ENCODE measurements at places on chromosomes 4 and X.

GRCh38 chrX:31136144-31136611 lies 64.3 kb upstream of the FTHL17 start:
- no peak for DNase-seq

GRCh38 chr4:140095694-140096482 lies 58.1 kb downstream of the MAML3 start:
- no peak for DNase-seq

DNA sequence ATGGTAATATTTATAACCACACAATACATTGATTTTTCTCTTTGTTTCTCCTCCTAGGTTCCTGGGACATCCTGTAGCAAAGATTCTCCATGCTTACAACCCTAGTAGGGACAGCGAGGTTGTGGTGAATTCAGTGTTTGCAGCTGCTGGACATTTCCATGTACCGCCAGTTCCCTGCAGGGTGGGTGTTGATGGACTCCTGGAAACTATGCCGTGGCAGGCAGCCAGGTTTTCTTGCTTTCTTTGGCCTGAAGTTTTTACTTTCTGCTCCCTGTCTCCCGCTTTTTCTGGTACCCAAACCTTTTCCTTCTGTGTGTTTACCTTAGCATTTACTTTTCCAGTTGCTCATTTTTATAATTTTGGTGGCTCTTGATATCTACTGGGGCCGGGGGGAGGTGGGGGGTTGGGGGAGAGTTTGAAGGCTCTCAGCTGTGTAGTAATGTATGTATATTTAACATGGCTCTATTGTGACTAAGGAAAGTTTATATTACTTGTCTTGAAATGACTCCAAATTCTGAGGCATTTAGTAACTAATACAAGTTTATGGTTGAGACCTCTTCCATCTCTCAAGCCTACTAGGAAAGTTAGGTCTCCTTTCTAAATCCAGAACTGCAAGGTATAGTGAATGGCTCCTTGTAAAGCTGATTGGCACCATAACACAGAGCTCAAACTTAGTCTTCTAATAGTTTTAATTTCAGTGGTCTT lies 89.7 kb downstream of the TMEM131L start:
- DNase-seq: no peak

DNA sequence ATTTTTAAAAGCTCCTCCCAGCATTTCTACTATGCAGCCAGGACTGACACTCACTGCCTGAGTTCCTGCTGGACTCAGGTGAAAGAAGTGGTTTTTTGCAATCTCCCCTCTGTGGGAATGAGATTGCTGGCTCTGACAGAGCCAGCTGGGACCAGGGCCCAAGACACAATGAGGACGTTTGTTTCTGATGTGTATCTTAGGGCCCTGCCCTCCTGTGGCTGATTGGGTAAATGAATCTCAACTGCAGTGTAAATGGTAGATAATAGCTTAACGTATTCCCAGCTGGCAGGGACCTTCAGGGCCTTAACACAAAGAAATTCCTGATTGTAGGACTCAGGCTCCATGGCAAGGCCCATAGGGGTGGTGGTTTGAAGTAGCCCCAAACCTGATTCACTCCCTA lies 85.8 kb upstream of the PRPS1 start:
- no peak for DNase-seq

DNA sequence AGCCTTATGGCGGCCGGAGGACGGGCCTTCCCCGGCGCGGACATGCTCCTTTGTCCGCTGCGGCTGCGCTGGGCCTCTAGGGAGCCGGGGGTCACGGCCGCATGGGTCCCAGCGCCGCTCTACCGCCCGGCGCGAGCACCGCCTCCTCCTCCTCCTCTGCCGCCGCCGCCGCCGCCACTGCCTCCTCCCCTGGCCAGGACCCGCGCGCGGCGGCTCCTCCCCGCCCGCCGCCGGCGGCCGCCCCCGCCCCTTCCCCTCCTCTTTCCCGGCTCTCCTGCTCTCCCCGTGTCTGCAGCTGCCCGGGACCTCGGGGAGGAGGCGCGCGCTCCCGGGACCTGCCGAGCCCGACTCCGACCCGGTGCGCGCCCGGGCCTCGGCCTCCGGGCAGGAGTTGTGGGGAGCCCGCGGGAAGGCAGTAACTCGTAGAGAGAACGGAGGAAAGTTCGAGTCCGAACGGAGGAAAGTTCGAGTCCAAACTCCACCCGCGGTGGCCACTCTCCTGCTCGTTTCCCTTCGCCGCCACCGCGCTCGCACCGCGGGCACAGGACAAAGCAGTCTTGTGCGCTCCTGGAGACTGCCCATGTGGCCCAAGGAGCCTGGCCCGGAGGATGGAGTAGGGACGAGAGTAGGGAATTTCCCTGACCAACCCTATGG lies at the start of gene ADGRA3:
TSS of gene ADGRA3 (minus strand) at position 179 of the 654 bp plus-strand sequence. CDS start 282 bp downstream, outside the sequence.
- no peak for DNase-seq

- DNase-seq: no peak
Measured at GRCh38 chr4:19540859-19541540, 710.7 kb upstream of the SLIT2 start.

GRCh38 chr4:8417071-8417614 lies 23.4 kb downstream of the ACOX3 start:
- DNase-seq: no peak

DNA sequence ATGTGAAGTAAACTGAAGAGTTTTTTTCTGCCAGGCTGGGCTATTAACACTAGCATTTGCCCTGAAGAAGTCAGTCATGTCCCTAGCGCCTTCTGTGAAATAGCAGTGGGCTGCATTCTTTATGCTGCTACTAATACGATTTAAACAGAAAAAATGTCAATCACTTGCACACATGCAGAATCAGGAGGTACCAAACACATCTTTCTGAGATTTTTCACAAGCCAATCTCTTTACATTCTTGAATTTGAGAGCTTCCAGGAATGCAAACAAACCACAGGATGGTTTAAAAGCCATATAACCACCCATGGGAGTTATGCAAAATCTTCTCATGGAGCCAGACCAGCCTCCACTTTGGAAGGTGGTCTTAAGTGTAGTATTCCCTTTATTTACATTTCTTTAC lies 220.1 kb downstream of the IQCM start:
- peak; percentile 8 for DNase-seq

DNA sequence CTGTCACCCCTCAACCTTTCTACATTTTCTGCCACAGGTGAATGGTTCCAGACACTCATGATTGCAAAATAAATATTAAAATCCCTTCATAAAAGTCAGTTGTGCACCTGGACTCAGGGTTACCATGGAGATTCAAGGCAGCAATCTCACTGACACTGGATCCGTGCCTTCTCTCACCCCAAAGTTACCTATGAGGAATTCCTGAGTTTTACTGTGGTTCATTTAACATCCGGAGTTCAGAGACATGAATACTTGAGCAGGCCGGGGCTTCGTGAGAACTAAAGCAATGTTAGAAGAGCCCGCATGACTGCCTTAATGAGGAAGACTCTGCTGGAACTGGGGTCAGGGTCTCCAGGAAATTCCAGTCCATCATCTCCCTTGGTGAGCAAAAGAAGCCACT lies 12.5 kb upstream of the CLNK start:
- DNase-seq: no peak

- no peak for DNase-seq
Measured at GRCh38 chr4:14539246-14539645, 463.0 kb upstream of the CPEB2 start.

DNA sequence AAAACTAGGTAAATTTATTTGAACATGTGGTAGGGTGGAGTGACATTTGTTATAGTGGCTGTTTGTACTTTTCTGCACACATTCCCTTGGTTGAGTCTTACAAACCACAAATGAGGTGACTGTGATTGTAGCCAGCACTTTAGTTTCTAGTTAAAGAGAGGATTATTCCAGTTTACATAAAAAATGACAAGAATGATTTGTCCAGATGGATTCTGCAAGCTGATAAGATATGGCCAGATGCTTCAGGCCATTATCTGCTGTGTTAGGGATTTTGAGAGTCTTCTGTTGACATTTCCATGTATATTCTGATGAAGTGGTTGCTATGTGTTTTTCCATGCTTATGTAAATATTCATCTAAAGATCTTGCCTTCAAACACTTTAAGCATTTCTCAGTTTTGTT lies 31.0 kb upstream of the PDE5A start:
- DNase-seq: no peak

GRCh38 chrX:68284281-68284904 lies 148.9 kb downstream of the OPHN1 start:
- no peak for DNase-seq

GRCh38 chr4:87524456-87524855 lies 4.7 kb downstream of the SPARCL1 start:
- DNase-seq: no peak

- no peak for DNase-seq
Measured at GRCh38 chr4:159706704-159707103, 603.8 kb downstream of the RAPGEF2 start.

DNA sequence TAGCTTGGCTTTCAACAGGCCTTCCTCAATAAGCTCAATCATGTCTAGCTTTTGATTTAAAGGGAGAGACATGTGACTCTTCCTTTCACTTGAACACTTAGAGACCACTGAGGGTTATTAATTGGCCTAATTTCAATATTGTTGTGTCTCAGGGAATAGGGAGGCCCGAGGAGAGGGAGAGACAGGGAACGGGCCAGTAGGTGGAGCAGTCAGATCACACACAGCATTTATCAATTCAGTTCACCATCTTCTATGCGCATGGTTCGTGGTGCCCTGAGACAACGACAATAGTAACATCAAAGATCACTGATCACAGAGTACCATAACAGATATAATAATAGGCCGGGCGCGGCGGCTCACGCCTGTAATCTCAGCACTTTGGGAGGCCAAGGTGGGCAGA lies 17.8 kb downstream of the ZNF81 start:
- no peak for DNase-seq

- DNase-seq: no peak
Measured at GRCh38 chrX:131789664-131790063, 233.4 kb upstream of the STK26 start.

DNA sequence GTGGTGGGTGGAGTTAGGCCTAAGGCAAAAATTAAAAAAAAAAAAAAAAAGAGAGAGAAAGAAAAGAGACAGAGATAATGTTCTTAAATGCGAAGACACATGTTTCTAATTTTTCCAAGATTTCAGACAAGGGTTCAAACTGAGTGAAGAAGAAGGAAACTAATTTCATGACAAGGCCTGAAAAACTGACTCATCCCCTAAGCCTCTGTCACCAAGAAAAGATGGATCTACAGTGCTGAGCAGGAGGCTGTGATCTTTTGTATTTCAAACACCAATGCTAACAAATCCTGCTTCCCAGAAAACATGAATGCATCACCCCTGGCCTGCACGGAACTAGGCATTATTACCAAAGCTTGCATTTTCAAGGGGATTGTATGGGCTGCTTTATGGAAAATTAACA lies 75.3 kb downstream of the PPARGC1A start:
- DNase-seq: no peak

DNA sequence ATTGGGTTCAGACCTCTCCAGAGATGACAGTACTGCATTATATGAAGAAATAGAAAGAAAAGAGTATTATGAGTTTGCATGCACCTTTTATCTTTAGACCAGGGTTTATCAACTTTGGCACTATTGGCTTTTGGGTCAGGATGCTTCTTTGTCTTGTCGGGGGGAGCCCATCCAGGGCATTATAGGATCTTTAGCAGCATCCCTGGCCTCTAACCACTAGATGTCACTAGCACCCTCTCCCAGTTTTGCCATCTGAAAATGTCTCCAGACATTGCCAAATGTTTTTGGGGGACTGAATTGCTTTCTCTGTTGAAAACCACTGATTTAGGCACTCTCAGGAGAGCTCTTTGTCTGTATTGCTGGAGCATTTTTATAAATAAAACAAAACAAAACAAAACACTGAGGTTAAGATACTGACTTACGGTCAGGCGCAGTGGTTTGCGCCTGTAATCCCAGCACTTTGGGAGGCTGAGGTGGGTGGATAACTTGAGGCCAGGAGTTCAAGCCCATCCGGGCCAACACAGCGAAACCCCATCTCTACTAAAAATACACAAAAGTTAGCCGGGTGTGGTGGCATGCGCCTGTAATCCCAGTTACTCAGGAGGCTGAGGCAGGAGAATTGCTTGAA lies 23.6 kb downstream of the CA5B start:
- DNase-seq: no peak

DNA sequence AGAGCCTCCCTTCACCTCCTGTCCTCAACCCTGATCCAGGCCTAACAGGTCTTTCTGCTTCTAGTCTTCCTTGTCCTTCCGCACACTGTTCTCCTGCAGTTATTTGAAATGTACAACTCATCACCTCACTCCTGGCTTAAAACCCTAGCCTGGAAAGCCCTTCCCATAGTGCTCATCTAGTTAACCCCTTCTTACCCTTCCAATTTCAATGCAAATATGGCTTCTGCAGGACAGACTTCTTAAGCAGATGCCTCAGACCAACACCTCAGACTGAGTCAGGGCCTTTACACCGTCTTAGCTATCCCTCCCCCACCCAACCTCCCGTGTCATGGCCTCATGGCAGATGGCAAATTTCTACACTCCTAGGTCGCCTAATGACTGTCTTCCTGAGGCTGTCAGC lies 130.4 kb downstream of the BCOR start:
- no peak for DNase-seq

GRCh38 chr4:135718019-135718418 lies 1516.4 kb upstream of the PABPC4L start:
- no peak for DNase-seq

DNA sequence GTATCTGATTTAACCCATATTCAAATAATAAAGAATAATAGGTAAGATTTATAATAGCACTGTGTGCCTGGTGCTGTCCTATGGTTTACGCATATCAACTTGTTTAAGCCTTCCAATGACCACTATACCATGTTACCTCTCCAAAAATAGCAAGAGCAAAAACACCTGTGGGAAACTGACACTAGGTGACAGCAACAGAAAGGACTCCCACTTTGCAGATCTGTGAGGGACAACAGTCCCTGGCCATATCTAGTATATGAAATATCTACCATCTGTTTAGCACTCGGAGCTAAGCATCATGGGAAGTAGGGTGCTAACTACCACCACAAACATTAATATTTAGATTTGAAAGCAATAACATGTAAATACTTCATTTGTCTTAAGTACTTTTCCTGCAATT lies 55.7 kb upstream of the TXK start:
- DNase-seq: no peak

DNA sequence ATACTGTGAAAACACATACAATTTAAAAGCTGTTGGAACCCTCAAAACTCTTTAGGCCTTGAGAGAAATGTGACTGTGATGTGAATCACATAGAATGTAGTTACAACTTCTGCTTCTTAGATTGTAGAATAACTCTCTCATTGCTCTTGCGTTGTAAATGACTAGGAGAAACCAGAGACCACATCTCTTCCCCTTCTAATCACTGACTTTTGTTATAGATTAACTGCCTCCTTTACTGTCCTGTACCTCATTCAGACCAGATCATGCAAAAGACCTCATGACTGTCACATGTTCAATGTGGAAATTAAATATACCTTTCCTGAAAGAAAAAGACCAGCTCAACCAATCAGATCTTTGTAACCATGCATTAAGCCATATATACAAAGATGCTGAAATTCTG lies 43.2 kb upstream of the NEIL3 start:
- no peak for DNase-seq

- no peak for DNase-seq
Measured at GRCh38 chrX:107684956-107685385, 56.7 kb downstream of the PRPS1 start.

GRCh38 chr4:14100349-14100748 lies 472.8 kb upstream of the BOD1L1 start:
- no peak for DNase-seq

GRCh38 chr4:138677748-138678147 lies 337.8 kb upstream of the NOCT start:
- no peak for DNase-seq

- no peak for DNase-seq
Measured at GRCh38 chr4:132540268-132540667, 608.8 kb upstream of the PCDH10 start.

- DNase-seq: no peak
Measured at GRCh38 chrX:57070185-57070984, 51.0 kb downstream of the SPIN2B start.

GRCh38 chr4:24249972-24250371 lies 334.4 kb downstream of the DHX15 start:
- no peak for DNase-seq
